Skeletal muscle cell (primary cell): ENCODE measurements at places on chromosomes 13 and 19.

GRCh38 chr19:18478545-18479311, 40.8 kb upstream of the ISYNA1 start:
- DNase-seq: peak; percentile 67

DNA sequence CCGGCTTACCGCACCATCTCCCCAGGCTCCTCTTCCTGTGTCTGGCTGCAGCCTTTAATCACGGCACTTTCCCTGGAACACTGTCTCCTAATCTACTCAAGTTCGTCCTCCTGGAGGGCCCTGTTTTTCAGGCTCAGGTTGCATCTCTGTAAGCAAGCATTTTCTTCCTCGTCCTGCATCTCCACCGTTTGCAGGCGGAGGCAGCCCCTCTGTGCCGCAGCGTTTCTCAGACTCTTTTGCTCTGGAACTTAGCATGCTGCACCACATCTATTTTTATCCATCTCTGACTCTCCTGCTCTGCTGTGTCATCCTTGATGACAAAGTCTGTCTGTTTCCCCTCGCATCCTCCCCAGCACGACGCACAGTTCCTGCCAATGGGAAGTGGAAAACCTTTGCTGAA, 117.5 kb downstream of the ATP8A2 start:
- no peak for DNase-seq

DNA sequence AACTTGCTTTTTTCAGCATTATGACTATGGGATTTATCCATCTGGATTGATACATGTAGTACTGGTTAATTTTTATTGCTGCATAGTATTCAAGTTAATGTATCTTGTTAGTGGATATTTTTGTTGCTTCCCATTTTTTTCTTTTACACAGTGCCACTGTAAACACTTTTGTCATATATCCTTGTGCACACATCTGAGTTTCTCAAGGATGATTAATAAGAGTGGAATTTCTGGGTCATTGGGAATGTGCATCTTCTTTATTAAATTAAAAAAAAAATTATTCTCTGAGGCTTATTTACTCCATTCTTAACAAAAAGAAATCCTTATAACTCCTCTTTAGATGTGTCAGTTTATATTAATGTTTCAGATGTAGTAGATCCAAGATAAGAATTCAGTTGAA, 27.3 kb downstream of the B3GLCT start:
- DNase-seq: no peak

DNA sequence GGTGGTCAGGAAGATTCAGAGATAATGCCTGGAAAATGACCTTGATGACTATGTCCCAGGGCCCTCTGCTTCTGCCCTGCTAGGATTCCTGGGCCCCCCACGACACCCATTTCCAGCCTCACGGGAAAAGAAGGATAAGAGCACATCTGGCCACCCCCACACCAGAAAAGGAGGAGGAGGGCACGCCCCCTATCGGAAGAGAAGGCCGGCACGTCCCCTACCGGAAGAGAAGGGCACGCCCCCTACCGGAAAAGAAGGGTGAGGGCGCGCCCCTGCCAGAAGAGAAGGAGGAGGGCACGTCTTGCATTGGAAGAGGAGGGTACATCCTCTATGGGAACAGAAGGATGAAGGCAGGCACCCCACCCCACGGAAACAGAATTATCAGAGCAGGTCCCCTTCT, 84.3 kb downstream of the IER2 start:
- DNase-seq: no peak

GRCh38 chr19:57088133-57088532, 31.7 kb upstream of the USP29 start:
- no peak for DNase-seq

DNA sequence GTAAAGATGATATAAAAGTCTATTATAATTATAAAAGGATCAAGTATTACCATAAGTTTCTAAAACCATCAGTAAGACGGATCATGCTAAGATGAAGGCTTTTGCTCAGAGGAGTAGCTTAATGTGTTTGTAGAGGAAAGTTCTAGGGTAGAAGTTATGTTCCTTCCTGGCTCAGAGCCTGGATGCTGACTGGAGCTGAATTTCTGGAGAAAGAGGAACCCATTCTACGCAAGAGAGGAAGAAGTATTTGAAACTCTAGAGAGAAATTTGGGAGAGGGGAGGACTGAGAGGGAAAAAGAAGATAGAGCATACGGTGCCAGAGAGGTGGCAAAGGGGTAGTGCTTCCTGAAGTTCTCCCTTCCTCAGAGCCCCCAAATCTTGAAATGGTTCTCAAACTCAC, 51.4 kb upstream of the SGCG start:
- no peak for DNase-seq

- DNase-seq: no peak
These were observed 2.2 kb downstream of the SBSN start for GRCh38 chr19:35525873-35526272.

DNA sequence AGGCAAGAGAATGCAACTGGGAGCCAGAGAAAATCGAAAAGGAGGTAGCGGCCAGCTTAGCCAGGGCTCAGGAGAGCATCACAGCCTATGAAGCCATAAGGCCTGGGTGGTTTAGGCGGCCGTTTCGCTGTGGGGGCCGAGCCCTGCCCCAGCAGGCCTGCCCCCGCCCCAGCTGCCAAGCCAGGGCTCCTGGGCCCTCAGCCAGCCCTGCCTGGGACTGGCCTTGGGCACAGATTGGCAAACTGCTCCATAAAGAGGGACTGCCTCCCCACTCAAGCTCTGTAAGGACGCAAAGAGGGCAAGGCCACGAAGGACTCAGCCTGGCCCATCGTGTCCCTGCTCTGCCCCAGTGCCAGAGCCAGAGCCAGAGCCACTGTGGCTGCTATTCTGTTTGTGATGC, 10.2 kb downstream of the ZNF653 start:
- no peak for DNase-seq

- peak; percentile 38 for DNase-seq
These were observed 63.5 kb upstream of the SPATA13 start for GRCh38 chr13:24097064-24097463.

DNA sequence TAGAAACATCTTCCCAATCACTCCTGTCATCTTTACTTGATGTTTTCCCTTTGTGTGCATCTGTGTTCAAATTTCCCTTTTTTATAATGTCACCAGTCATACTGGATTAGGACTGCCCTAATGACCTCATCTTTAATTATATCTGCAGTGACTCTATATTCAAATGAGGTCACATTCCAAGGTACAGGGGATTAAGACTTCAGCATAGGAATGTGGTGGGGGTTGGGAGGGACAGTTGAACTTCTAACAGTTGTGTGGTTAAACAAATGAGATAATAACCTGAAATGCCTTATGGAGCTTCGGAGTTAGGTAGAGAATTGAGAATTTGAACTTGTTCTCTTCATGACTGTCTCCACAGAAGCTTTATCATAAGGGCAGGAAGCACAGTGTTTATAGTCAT, 23.0 kb downstream of the PAN3 start:
- no peak for DNase-seq

- DNase-seq: no peak
These were observed 12.1 kb downstream of the TYK2 start for GRCh38 chr19:10368101-10368803.

DNA sequence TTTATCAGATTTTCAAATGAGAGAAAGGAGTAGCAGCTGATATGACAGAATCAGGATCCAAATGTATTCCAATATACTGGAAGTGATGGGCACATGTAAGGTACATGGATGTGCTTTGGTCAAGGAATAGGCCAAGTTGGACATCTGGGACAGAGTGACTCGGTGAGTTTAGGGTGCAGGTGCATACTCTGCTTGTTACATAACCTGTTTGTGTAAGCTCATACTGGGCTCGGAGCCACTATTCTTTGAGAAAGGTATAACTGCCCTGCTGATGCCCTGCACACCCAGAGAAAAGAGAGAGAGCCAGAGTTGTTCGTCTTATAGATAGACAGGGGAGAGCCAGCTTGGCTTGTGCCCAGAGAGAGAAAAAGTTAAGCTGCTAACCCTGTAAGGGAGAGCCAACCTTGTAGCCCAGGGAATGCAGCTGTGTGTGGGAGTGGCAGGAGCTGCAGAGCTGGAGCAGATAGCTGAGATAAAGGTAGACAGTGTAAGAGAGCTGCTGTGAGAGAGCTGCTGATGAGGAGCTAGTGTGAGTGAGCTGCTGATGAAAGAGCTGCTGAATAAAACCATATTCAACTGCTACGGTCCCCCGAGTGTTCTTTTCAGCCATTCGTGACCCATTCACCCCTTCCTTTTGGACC, 40.7 kb upstream of the N4BP2L1 start:
- no peak for DNase-seq

DNA sequence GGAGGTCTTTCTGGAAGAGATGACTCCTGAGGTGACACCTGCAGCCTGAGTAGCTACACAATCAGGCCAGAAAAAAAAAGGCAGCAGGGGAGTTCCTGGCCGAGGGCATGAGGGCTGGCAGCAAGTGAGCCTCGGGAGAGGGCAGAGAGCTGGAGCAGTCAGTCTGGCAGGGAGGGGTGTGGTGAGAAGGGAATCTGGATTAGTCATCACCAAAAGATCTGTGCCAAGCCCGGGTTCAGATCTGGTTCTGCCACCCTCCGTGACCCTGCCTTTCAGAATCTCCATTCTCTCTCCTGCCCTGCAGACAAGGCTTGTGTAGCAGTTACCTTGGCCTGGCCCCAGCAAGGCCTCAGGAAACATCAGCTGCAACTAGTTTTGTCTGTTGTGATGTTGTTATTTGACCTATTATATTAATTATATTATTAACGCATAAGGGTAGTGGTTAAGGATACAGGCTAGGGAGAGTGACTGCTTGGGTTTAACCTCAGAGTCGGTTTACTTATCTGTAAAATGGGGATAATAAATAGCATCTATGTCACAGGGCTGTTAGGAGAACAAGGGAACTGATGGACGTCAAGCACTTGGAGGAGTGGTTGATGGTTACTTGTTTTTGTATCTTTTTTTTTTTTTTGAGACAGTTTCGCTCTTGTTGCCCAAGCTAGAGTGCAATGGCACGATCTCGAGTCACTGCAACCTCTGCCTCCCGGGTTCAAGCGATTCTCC, 2.7 kb upstream of the CAPNS1 start:
- DNase-seq: no peak

- no peak for DNase-seq
These were observed 32.7 kb upstream of the FLT1 start for GRCh38 chr13:28527629-28528028.

GRCh38 chr19:51375504-51376221, 3.2 kb upstream of the NKG7 start:
- DNase-seq: no peak

GRCh38 chr19:38693380-38694223, 46.2 kb downstream of the ACTN4 start:
- DNase-seq: peak; percentile 66

DNA sequence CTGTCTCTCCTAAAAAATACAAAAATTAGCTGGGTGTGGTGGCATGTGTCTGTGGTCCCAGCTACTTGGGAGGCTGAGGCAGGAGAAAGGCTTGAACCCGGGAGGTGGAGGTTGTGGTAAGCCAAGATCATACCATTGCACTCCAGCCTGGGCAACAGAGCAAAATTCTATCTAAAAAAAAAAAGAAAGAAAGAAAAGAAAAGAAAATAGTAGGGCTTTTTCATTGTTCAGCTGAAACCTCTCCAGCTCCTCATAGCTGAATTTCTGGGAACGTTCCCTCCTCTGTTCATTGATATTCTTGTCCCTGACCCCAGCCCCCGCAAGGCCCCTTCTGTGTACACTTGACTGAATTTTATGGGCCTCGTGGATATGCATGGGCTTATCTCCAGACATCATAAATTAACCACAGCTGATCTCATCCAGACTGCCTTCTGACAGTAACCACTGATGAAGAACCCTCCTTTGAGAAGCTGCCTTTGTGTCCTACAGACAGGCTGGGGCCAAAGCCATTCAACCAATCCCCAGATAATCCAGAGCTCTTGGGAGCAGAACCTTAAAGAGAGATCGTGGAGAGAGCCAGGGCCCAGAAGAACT, at the start of gene ELSPBP1:
TSS of gene ELSPBP1 (plus strand) at position 424 of the 594 bp plus-strand sequence. CDS start 14,036 bp downstream, outside the sequence.
- no peak for DNase-seq

GRCh38 chr19:1025960-1026782, at the start of gene CNN2:
Gene CNN2 (plus strand): TSS chr19:1026608. CDS start chr19:1026662, 54 bp downstream.
- DNase-seq: no peak

DNA sequence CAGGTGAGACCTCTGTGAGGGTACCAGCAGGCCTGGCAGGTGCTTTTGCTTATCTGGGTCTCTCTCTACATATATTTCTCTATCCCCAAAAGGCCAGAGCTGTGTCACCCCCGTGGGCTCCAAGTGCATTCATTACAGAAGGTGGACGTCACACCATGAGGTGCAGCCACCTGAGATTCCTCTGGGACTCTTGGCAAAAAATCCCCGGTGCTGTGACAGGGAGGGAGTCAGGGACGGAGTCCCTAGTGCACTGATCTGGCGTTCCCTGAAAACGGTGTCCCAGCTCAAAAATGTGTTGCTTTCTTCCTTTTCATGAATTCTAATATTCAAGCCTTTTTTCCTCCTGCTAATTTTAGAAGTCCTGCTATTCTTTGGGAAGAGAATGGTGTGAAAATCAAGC, 13.5 kb downstream of the TSHZ3 start:
- no peak for DNase-seq

DNA sequence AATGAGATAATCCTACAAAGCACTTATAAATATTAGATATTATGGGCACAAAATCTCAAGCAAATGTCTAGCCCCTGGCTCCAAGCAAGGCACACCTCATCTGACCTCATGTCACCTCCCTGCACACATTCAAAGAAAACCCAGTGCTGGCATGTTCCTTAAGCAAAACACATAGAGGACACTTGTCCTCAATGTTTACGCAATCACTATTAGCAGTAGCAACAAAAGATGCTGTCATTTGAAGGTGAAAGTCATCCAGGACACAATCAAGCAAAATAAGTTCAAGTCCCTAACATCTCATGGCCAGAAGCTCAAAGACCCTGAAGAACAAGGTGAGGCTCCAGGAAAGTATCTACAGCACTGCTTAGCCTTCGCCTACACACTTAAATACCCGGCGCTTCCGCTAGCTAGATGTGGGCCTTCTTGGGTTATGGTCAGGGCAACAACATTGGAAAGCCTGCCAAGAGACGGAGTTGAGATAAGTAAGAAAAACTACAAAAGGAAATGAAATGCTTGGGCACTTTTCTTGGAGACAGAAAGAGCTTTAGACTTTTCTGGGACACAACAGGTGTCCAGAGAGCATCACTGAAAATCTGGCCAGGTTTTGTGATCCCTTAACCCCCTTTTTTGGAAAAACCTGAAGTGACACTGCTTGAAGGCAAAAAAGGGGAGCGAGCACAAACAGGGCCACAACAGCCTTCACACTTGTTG, 85.7 kb downstream of the FOXO1 start:
- no peak for DNase-seq

DNA sequence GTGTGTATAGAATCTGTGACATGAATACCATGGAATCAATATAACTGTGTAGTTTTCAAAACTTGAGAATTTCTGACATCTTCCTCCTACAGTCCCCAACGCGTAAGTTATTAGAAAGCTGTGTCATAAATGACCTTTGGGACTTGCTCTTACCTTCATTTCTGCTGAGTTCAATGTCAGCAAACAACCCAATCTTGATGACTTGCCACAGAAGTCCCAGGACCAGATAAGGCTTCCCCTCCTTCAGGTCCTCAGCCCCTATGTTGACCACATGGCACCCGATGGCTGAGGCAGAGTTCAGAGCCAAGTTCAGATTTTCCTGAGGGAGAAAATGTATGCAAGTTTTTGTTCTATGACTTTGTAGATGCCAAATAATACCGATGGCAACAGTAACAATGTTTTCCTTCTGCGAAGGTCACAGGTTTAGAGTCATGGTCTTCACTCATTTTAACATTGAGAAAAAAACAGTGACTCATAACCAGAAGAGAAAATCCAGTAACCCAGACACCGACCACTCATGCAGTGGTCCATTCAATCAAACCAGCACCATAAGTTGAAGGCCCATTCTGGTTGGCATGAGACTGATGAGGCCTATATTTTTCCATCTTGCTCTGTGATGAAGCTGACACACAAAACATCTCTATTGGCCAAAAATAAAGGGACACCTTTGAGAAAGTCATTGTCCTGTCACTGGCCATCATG, 29.2 kb downstream of the LCP1 start:
- no peak for DNase-seq
